ENCODE measurements at places on chromosomes 1 and 21. TPM values are rescaled to one million over a fixed set of nuclear protein-coding genes. Genes with fewer than 3 reads are reported as not detected.

WDR3 gene
- 44.4 TPM for total RNA-seq

RPS27 gene
- total RNA-seq = 1,502 TPM

PRRX1 gene
- total RNA-seq = not detected

GRCh38 chr21:31143036-31143435, 104.8 kb upstream of the KRTAP19-8 start:
- no peak for DNase-seq

- no peak for DNase-seq
Measured at GRCh38 chr1:56435434-56436262, 143.7 kb downstream of the PLPP3 start.

DNA sequence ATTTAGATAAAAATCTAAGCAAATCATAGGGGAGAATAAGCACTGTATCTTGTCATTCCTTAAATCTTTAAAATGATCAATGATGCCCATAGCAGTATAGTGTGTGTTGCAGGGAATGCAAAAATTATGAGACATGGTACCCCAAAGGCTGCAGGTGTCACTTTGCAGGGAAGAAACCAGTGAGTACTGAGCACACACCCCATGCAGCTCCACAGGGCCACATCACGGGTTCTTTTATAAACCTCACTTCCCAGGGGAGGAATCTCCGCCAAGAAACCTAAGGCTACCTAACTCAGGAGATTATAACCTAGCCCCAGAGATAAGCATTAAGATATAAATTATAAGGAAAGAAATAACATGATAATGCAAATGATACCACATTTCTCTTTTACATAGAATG, 115.6 kb downstream of the APP start:
- DNase-seq = no peak

GRCh38 chr1:151047591-151047924, at the start of gene C1orf56:
Gene C1orf56 (plus strand): TSS chr1:151047751. CDS start chr1:151047848, 97 bp downstream.
- peak; percentile 56 for DNase-seq

DNA sequence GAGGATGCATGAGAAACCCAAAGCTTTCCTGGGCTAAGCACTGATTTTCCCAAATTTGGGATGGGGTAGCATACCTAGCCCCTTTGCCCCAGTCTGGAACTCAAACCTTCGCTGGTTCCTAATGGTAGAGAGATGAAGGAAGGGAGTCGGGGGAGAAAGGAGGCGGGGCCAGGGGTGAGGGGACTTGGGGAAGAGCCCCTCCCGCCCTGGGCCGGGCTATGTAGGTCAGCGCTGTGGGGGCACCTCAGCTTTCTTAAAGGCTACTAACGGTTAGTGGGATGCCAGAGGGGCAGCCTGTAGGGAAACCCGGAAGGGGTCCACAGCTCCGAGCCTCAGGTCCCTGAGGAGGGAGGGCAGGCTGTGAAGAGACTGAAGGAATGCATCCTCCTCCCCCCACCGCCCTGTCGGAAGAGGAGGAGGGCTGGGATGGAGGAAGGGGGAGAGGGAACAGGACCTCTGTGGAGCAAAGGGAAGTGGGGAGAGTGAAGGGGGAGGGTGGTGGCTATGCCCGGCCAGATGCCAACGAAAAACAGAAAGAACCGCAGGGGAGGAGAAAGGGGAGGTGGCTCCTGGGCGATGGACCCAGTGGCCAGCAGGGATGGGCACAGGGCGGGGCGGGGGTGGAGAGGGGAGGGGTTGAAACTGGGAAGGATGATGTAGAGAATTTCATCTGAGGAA, 1.3 kb downstream of the CADM3 start:
- no peak for DNase-seq

DNA sequence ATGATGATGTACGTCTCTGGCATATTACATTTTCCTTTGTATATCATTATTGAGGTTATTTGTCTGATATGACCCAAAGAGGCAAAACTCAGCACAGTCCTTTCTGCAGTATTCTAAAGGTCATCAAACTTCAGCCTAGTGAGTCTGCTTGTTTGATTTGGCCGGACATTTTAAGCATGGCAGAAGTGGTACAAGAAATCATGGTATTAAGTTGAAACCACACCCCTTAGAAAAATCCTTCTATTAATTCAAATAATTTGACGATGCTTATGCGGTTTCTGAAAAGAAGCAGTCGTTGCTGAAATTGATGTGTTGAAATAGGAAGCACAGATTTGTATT, 5.1 kb downstream of the ETS2 start:
- no peak for DNase-seq

- DNase-seq = peak; percentile 26
Measured at GRCh38 chr1:39102537-39103327, 76.6 kb downstream of the NDUFS5 start.

- DNase-seq = peak; percentile 78
Measured at GRCh38 chr1:33181921-33182341, at the start of gene TRIM62. Gene TRIM62 (minus strand): TSS chr1:33182043. CDS start chr1:33181432, 611 bp downstream.

- no peak for DNase-seq
Measured at GRCh38 chr1:99740141-99740540, 26.3 kb downstream of the FRRS1 start.

DNA sequence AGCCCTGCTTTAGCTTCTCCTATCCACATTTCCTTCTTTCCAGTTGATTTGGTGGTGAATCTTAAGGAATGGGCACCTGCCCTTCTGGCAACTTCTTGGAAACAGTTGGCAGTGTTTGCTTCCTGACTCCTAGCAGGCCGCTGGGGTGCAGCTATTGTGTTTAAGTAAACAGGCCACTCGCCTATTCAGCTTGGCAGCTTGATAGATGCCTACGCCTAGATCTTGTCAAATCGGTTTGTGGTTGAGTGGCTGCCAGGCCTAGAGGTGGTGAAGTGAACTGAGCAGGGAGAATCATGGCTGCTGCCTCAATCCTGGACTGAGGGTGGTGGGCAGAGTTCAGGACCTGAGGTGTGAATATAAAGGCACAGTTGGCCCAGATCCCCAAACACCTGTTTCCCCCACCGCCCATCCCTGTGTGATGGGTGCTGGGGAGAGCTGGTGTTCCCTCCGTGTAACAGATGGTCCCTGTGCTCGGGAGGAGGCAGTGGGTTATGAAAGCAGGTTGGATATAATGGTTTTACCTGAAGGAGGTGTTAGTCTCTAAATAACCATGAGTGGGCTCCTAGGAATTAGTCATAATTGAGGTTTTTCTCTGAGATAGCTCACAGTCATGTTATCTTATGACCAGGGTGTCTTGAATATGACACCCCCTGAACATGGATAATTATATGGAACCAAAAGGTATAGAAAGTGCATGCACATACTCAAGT, 940 bp upstream of the PLA2G2C start:
- peak; percentile 36 for DNase-seq

DNA sequence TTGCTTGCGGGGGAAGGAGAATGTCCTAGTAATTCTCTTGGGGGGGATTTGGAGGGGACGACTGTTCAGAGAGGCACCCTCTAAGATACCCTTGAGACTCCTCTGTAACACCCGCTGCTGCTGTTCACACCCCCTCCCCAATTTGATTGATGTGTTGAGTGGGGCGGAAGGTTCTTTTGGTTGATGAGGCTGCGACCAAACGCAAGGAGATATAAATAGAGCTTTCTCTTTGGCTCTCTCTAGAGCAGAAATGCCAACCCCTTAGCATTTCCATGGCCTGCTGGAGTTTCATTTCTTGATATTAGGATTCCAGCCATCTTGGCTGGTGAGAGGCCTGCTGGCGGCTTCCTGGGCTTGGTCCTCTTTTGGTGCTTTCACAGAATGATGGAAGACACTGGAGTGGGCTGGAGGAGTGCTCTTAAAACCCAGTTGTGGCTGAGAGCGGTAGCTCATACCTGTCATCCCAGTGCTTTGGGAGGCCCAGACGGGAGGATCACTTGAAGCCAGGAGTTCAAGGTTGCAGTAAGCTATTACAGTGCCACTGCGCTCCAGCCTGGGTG, 2.0 kb downstream of the PIK3CD start:
- no peak for DNase-seq

Data from activated naive CD4-positive, alpha-beta T cell treated with anti-CD3 and anti-CD28 coated beads, Interleukin-2, amount 50 U/mL, for 72 hours (primary cell).